ENCODE measurements at places on chromosomes 12 and 14. TPM values are rescaled to one million over a fixed set of nuclear protein-coding genes. Genes with fewer than 3 reads are reported as not detected.

KLHDC1 gene
- total RNA-seq, result 0.07 TPM

CCDC175 gene
- total RNA-seq, result not detected

CYP46A1 gene
- total RNA-seq, result 0.52 TPM

MAP1LC3B2 gene
- total RNA-seq, result not detected

PTCSC3 gene
- not detected for total RNA-seq

TSPAN19 gene
- not detected for total RNA-seq

INHBC gene
- total RNA-seq, result not detected

C12orf50 gene
- total RNA-seq, result not detected

KCNC2 gene
- total RNA-seq, result not detected

FAIM2 gene
- not detected for total RNA-seq

WASHC4 gene
- total RNA-seq, result 38.2 TPM

GRIP1 gene
- 8.4 TPM for total RNA-seq

FOXM1 gene
- total RNA-seq, result 88.6 TPM

TGM1 gene
- total RNA-seq, result 2.6 TPM

RTN1 gene
- not detected for total RNA-seq

OASL gene
- total RNA-seq, result 7.6 TPM

TMEM121 gene
- 27.5 TPM for total RNA-seq

KRT8 gene
- total RNA-seq, result 719 TPM

RNASE3 gene
- total RNA-seq, result not detected

TRMT61A gene
- 72.9 TPM for total RNA-seq

NELL2 gene
- total RNA-seq, result 0.80 TPM

SLC6A12 gene
- total RNA-seq, result not detected

TOMM20L gene
- total RNA-seq, result not detected

WDR20 gene
- 23.7 TPM for total RNA-seq

MYF6 gene
- not detected for total RNA-seq

SBNO1 gene
- 25.3 TPM for total RNA-seq

GLT8D2 gene
- total RNA-seq, result 1.6 TPM

SLC17A8 gene
- total RNA-seq, result not detected

OAS2 gene
- 10.5 TPM for total RNA-seq

NANOG gene
- not detected for total RNA-seq

SMCO2 gene
- 1.7 TPM for total RNA-seq

AICDA gene
- not detected for total RNA-seq

B3GNT4 gene
- 4.0 TPM for total RNA-seq

All from PC-3 (cell line).